NT2/D1 (cell line): ENCODE measurements at places on chromosomes 11 and 22.
A peak's percentile ranks its signal among the peaks of the same experiment; 100 is the strongest.

GRCh38 chr22:36931446-36931845 is 18.0 kb downstream of the CSF2RB start:
- no peak for DNase-seq

DNA sequence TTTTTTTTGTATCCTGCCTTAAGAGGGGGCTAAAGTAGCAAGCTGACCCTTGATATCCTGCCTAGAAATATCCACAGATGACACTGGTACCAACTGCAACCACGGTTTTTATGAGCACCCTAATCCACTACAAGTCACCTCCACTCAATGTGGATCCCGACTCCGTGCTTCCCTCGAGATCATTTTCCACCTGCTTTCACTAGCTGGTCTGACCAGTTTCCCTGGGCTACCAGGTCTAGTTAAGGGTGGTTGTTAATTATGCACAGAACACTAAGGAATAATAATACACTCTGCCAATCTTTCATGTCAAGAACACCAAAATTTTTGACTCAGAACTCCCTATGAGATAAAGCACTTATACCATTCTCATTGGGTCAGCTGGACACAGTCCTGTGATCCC is 82.3 kb downstream of the ABTB2 start:
- no peak for DNase-seq

DNA sequence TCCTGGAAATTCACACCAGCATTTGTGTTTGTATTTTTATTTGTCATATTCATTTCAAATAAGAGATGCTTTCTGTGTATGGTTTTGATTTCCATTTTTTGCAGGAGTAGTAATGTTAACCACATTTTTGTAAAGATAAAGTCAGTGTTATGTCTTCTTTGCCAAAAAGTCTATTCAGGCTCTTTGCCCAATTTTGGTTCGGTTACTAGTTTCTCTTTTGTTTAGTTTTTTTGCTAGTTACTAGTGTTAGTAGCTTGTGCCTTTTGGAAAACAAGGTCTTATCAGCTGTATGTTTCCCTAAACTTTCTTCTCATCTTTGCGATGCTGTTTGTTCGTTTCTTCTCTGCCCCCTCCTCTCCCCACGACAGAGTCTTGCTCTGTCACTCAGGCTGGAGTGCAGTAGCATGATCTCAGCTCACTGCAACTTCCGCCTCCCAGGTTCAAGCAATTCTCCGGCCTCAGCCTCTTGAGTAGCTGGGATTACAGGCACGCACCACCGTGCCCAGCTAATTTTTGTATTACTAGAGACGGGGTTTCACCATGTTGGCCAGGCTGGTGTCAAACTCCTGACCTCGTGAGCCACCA is 112.3 kb upstream of the GRK3 start:
- no peak for DNase-seq

GRCh38 chr11:132073787-132074186 is 703.4 kb downstream of the NTM start:
- no peak for DNase-seq

GRCh38 chr11:114290503-114291235 is 5.5 kb upstream of the NNMT start:
- DNase-seq = no peak

GRCh38 chr11:118186346-118187107 is 10.1 kb upstream of the SCN2B start:
- DNase-seq = no peak

- DNase-seq = no peak
Observed at GRCh38 chr11:16796311-16796710, 57.9 kb downstream of the C11orf58 start.

GRCh38 chr11:2523821-2524391 is 79.1 kb downstream of the KCNQ1 start:
- DNase-seq = no peak

GRCh38 chr22:36430863-36431262 is 43.1 kb upstream of the MYH9 start:
- DNase-seq = no peak

- DNase-seq = no peak
Observed at GRCh38 chr11:45683271-45684058, 18.0 kb upstream of the CHST1 start.

DNA sequence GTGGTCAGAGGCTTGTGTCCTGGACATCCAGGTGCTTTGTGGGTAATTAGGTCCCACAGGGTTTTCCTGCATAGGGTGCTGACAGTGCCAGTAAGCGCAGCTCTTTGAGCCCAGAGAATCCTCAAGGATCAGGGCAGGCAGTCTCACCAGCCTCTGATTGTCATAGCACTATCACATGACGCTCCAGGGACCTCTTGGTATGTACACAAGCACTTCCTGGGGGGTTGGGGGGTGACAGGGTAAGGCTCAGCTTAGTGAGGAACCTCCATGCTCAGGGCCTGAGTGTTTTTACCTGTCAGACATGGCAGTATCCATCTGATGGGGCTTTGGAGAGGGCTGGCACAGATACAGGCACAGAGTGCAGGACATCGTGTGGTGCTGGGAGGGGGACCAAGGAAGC is 27.9 kb upstream of the SUSD2 start:
- no peak for DNase-seq

DNA sequence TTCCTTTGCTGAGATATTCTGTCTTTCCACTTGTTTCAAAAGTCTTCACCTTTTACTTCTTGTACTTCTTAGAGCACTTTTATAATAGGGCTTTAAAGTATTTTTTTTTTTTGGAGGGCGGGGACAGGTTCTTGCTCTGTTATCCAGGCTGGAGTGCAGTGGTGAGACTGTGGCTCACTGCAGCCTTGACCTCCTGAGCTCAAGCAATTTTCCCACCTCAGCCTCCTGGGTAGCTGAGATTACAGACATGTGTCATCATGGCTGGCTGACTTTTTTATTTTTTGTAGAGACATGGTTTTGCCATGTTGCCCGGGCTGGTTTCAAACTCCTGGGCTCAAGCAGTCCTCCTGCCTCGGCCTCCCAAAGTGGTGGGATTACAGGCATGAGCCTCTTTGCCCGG is 57.9 kb downstream of the DYNC2H1 start:
- no peak for DNase-seq

GRCh38 chr11:89235083-89235482 is 57.4 kb downstream of the TYR start:
- DNase-seq = no peak

- DNase-seq = no peak
Observed at GRCh38 chr11:11381471-11382105, 28.5 kb upstream of the CSNK2A3 start.

GRCh38 chr22:22082960-22083359 is 100.4 kb upstream of the TOP3B start:
- no peak for DNase-seq

GRCh38 chr22:21964234-21964633 is 11.6 kb upstream of the PPM1F start:
- DNase-seq = no peak

GRCh38 chr22:35022291-35022690 is 43.7 kb upstream of the ISX start:
- no peak for DNase-seq

- no peak for DNase-seq
Observed at GRCh38 chr11:3927129-3927796, 71.8 kb downstream of the STIM1 start.

DNA sequence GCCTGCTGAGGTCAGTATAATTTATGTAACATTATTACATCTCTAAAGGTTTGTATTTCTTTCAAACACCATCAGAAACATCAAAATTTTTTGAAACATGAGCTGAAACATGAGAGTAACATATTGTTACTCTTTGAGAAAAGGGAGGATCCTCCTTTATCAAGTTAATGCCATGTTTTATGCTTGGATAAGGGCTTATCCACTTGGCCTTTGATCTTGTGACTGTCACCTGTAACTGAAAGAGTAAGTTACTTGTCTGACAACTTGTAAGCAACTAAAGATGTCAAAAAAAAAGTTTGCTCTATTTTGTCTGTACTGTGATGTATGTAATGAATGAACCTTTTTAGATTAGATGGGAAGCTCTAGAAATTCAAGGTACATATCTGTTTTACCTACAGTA is 59.6 kb downstream of the FAR1 start:
- DNase-seq = no peak

DNA sequence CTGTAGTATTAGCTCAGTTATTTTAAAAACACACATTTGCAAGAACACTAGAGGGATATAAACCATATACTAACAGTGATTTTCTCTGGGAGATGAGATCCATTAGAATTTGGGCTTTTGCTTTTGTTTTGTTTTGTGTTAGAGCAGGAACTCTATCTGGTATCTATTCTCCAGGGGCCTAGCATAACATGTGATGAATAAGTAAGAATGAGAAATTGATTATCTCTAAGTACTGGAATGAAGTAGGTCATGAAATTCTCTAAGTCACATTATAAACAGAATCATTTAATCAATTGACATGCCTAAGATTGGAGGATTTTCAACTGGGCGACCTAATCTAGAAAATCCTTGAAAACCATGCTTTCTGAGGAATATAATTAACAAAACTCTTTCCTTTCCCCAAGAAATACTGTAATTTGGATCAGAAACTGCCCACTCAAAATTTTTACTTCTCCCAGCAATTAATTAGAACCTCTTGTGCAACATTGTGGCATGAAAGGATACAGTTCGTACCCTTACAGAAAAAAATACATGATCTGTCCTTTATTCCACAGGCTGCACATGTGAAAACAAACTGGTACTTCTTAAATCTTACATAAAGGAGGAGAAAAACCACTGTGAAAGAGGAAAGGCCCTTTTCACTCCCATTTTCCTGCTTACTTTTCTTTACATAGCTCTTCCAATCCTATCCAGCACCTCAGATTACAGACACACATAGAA is 93.5 kb downstream of the MRTFA start:
- no peak for DNase-seq

DNA sequence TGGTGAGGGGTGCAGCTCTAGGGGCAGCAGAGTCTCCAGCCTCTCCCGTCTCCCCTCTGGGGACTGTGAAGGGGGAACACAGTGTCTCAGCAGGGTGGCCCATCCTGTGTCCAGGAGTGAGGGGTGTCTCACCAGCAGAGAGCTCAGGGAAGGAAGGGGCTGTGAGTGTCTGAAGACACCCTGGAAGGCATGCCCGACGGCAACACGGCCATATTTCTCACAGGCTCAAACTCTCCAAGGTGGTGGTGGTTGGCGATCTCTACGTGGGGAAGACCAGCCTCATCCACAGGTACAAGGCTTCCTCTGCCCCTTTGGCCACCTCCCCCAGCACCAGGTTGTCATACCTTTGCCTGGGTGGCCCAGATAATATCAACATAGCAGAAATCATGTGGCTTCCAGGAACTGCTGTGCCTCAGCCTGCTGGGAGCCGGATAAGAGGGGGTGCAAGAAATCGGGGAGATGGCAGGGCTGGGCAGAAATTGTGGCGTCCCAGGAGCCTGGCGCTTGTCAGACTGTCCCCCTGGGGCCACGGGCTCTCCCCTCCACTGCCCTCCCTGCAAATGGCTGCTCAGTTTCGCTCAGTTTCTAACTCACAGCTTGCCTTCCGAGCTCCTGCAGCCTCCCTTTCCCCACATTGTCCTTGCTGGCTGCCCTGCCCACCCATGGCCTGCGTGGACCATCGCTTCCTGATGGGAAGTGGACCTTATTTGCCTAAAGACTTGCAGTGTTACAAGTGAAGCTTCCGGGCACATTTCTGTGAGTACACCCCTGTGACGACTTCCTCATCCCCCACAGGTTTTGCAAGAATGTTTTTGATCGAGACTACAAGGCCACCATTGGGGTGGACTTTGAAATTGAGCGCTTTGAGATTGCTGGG is 7.2 kb downstream of the RAB36 start:
- DNase-seq = no peak

- DNase-seq = no peak
Observed at GRCh38 chr11:35536470-35536869, 11.1 kb upstream of the PAMR1 start.

- peak; percentile 60 for DNase-seq
Observed at GRCh38 chr11:5257296-5257695, 2.7 kb upstream of the HBG2 start.

DNA sequence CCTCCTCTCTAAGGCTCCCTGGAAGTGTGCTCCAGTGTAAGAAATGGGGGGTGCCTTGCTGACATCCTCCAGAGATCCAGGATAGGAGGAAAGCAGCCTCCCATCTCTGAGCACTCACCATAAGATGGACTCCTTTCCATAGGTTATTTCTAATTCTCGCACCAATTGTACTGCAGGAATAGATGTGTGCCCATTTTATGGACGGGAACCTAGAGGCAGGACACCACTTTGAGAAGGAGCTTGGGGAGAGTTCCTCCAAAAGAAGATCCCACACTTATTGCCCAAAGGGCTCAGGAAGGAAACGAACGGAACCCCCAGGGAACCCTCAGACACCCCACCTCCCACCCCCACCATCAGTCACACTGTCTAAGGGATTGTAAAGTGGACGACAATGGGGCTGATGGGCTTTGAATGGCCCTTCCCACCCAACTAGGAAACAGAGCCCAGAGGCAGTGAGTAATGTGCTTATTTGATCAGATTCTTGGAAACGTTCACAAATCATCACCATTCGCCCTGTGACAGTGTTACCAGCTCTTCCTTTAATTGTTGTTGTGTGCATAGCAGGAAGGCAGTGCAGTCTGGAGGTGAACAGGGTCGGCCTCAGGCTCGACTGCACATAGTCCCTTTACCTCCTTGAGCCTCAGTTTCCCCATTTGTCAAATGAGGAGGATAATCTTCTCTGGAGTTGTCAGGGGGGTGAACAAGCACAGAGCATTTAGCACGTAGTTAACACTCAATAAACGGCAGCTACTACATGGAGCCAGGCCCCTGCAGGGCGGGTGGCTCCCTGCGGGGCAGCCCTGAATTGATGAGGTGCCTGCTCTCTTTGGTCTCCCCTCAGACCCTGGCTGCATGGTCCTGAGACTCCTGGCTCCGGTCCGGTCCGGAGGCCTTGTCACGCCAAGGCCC is 8.4 kb upstream of the MN1 start:
- no peak for DNase-seq

GRCh38 chr11:92267278-92267677 is 42.7 kb downstream of the FAT3 start:
- no peak for DNase-seq

- DNase-seq = no peak
Observed at GRCh38 chr22:43643387-43643786, 168.7 kb downstream of the EFCAB6 start.

GRCh38 chr11:3635641-3636375 is 6.0 kb downstream of the ART5 start:
- no peak for DNase-seq

- no peak for DNase-seq
Observed at GRCh38 chr11:69326622-69327219, 32.8 kb downstream of the MYEOV start.

DNA sequence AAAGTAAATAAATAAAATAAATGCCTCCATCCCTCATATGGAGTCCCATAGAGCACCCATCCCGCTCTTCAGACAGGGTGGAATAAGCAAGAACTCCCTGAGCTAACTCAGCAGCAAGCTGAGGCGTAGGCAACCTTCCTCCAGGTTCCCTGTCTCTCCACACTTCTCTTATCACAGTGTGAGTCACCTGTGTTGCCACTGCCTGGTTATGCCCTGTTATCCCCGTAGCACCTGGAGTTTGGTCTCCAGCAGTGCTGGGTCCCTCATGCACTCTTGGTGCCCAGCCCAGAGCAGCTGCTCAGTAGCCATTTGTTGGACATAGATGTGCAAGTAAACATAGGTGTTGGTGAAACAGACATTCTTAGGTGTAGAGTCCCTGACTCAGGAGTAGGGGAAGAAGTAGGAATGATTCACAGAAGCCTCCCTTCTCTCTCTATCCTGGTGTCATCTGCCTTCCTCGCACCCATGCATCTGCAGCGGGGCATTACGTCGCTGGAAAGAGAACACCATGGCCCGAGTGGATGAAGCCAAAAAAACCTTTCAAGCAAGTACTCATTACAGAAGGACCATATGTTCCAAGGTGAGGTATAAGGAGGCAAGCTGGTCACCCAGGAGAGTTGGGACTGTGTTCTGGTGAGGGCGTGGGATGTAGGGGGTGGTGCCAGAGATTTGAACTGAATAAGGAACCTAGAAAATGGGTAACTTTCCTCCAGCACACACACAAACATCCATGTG is 56.0 kb downstream of the PISD start:
- no peak for DNase-seq

- DNase-seq = no peak
Observed at GRCh38 chr11:65194564-65194963, 12.8 kb downstream of the CAPN1 start.
